Left ventricle myocardium inferior (tissue), 1 donor: ENCODE measurements at places on chromosomes 5 and 9.

- peak; percentile 46 for DNase-seq
These were observed 536 bp downstream of the FEM1C start for GRCh38 chr5:115544043-115544435.

- no peak for DNase-seq
These were observed 30.0 kb upstream of the PLPP1 start for GRCh38 chr5:55564721-55565120.

GRCh38 chr5:21071986-21072385, 1084.0 kb upstream of the CDH18 start:
- DNase-seq = no peak

- no peak for DNase-seq
These were observed 1278.2 kb downstream of the CDH12 start for GRCh38 chr5:21574961-21575360.

GRCh38 chr9:127201071-127201541, 63.5 kb upstream of the GARNL3 start:
- peak; percentile 6 for DNase-seq

DNA sequence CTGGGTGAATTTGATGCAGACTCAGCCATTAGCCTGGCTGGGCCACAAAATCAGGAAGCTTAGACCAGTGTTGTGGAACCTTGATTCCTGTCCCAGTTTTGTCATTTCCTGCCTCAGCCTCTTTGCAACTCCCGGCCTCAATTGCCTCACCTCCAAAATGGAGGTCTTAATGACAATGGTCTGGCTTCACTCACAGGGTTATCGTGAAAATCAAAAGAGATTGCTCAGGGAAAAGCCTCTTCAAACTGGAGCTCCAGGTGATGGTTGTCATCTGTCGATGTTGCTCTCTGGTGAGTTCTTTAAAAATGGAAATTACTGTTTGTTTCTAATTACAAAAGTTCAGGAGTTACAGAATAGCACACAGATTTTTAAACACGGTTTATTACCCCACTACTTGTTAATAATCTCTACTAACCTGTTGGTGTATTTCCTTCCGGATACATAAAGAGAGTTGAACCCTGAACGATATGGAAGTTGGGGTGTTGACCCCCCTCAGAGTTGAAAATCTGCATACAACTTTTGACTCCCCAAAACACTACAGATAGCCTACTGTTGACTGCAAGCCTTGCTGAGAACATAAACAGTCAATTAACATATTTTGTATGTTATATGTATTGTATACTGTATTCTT, 109.9 kb upstream of the CPEB4 start:
- DNase-seq = no peak

GRCh38 chr5:150129813-150130492, 25.7 kb downstream of the PDGFRB start:
- peak; percentile 71 for DNase-seq

GRCh38 chr5:60092671-60093422, 199.3 kb upstream of the PDE4D start:
- no peak for DNase-seq

GRCh38 chr5:123659495-123659894, 147.5 kb downstream of the CSNK1G3 start:
- no peak for DNase-seq

GRCh38 chr5:56321236-56321881, 88.2 kb upstream of the ANKRD55 start:
- no peak for DNase-seq

GRCh38 chr9:114304416-114305188, 18.3 kb upstream of the ORM1 start:
- DNase-seq = no peak

DNA sequence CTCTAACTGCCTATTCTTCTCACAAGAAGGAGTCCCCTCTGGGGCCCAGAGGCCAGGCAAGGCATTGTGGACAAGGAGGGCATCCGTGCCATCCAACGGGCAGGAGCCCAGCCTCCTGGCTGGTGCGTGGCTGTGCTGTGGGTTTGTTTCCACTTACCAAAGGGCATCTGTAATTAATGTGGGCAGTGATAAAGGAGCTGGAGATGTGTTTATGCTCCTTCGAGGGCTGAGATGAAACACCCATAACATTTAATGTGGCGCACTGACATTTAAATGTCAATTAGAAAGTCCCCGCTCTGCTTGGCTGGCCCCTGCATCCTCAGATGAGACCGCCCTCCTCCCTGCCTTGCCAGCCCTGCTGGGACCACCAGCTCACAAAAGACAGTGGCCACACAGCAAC, 57.1 kb downstream of the KCNIP1 start:
- no peak for DNase-seq

DNA sequence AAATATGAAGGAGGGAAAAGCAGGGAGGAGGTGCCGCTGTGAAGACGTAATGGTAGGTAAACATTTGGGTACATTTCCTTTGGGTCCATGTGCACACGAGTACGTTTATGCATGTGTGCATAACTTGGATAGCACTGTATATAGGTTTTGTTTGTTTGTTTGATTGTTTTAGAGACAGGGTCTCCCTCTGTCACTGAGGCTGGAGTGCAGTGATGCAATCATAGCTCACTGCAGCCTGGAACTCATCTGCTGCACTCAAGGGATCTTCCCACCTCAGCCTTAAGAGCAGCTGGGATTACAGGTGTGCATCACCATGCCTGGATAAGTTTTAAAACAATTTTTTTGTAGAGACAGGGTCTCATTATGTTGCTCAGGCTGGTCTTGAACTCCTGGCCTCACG, 94.0 kb downstream of the THBS4 start:
- no peak for DNase-seq

- no peak for DNase-seq
These were observed 174.3 kb upstream of the RORB start for GRCh38 chr9:74322661-74323314.

DNA sequence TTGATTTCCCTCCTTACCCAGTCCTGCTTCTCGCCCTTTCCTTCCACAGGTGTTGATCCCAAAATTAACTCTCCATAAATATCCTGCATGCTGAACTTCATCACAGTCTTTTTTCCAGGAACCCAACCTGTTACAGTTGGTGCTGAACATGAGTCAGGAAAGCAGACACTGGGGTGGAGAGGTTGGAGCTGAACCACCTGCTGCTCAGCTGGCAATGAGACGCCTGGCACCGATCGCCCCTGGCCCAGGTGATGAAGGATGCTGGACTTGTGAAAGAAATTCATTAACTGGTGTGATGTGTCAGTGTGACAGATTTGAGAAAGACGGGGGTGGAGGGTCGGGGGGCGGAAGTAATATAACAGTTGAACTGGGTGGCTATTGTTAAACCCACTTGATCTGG, 30.6 kb downstream of the CPLX2 start:
- DNase-seq = no peak

GRCh38 chr9:119639287-119639955, 270.2 kb upstream of the BRINP1 start:
- no peak for DNase-seq

DNA sequence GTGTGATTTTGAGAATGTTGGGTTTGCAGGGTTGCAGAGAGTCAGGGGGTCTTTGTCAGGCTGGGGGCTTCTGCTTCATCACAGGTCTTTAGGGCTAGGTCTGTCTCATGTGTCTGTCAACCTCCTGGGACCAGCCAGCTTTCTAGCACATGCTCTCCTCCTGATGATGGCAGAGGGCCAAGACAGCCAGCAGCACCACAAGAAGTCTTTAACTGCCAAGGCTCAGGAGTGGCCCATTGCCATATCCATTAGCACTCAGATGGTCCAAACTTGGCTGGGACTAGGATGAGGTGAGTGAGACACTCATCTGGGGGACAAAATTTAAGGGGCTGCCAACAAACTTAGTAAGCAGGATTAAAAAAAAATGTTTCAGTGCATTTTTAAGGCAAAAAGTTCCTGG, 384.2 kb upstream of the CDH10 start:
- DNase-seq = peak; percentile 13

- DNase-seq = no peak
These were observed 95.0 kb downstream of the MACIR start for GRCh38 chr5:103353581-103353980.

DNA sequence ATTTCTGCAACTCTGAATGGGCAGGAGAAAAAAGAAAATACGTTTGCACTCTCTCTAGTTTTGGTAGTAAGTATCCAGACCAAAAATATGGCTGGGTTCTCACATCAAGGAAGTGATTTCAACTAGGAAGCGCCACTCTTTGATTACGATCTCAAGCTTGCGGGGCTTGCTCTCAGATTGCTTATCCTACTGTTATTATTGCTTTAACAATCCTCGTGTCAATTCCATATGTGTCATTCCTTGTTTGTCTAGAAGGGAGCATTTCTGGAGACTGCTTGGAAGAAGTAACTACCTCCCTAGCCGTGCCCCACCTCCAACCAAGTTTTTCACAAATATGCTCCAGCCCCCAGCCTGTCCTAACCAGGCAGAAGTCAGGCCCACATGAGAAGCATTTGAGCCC, 3.5 kb downstream of the PRUNE2 start:
- no peak for DNase-seq

DNA sequence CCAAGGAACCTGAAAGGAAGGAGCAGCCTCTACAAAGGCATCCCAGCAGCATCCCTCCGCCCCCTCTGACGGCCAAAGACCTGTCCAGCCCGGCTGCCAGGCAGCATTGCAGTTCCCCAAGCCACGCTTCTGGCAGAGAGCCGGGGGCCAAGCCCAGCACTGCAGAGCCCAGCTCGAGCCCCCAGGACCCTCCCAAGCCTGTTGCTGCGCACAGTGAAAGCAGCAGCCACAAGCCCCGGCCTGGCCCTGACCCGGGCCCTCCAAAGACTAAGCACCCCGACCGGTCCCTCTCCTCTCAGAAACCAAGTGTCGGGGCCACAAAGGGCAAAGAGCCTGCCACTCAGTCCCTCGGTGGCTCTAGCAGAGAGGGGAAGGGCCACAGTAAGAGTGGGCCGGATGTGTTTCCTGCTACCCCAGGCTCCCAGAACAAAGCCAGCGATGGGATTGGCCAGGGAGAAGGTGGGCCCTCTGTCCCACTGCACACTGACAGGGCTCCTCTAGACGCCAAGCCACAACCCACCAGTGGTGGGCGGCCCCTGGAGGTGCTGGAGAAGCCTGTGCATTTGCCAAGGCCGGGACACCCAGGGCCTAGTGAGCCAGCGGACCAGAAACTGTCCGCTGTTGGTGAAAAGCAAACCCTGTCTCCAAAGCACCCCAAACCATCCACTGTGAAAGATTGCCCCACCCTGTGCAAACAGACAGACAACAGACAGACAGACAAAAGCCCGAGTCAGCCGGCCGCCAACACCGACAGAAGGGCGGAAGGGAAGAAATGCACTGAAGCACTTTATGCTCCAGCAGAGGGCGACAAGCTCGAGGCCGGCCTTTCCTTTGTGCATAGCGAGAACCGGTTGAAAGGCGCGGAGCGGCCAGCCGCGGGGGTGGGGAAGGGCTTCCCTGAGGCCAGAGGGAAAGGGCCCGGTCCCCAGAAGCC, 30.8 kb downstream of the CD180 start:
- DNase-seq = peak; percentile 86

- peak; percentile 38 for DNase-seq
These were observed 35.5 kb upstream of the ADAMTSL1 start for GRCh38 chr9:18438300-18438925.

- no peak for DNase-seq
These were observed 61.4 kb upstream of the SRP19 start for GRCh38 chr5:112799661-112800060.

- DNase-seq = no peak
These were observed 2.6 kb downstream of the IGFBPL1 start for GRCh38 chr9:38421498-38422211.

DNA sequence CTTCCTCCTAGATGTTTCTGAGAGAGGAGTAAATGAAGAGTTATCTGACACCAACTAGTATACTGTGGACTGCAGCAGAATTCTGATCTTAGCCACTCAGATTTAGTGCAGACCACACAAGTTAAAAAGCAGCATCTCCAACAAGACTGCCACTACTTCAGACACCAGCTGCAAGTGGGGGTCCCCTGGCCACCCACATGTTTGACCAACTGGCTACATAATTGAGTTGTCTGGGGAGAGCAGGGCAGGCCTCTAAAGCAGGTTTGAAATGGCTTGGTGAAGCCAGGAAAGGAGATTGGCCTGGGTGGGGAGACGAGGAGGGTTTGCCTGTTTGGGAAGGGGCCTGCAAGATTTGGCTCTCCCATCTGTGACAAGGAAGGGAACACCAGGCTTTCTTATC, 40.5 kb upstream of the FAM81B start:
- no peak for DNase-seq

- no peak for DNase-seq
These were observed 324.1 kb upstream of the GRAMD2B start for GRCh38 chr5:126099077-126099476.

DNA sequence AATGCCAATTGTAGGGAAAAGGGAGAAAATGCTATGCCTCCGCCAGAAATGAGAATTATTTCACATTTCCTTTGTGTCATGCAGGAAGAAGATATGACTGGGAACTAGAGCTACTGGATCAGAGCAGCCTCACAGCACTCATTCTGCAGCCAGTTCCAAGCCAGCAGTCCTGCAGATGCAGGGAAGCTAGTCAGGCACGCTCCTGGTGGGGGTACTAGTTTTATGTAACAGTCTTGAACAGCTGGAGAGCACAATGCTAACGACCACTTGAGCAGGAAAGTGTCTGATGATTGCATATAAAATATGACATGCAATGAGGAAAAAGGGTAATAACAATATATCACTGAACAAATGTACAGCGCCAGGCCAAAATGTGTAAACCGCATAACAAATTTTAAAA, 21.7 kb downstream of the CDH10 start:
- DNase-seq = no peak

DNA sequence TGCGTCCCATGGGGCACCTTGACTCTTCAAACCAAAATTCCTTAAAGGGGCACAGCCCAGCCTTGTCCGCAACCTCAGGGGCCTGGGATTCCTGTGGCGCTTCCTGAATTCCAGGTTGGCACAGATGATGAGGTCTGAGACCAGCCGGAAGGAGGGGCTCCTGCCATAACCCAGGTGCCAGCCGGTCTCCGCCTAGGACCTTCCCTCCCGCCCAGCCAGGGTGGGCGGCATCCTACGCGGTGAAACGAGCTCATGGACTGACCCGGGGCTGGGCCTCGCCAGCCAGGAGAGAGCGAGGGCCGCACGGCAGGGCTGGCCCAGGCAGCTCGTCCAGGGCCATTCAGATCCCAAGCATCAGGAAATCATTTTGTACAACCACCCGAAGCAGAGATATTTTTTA, 23.0 kb downstream of the AMBP start:
- no peak for DNase-seq

DNA sequence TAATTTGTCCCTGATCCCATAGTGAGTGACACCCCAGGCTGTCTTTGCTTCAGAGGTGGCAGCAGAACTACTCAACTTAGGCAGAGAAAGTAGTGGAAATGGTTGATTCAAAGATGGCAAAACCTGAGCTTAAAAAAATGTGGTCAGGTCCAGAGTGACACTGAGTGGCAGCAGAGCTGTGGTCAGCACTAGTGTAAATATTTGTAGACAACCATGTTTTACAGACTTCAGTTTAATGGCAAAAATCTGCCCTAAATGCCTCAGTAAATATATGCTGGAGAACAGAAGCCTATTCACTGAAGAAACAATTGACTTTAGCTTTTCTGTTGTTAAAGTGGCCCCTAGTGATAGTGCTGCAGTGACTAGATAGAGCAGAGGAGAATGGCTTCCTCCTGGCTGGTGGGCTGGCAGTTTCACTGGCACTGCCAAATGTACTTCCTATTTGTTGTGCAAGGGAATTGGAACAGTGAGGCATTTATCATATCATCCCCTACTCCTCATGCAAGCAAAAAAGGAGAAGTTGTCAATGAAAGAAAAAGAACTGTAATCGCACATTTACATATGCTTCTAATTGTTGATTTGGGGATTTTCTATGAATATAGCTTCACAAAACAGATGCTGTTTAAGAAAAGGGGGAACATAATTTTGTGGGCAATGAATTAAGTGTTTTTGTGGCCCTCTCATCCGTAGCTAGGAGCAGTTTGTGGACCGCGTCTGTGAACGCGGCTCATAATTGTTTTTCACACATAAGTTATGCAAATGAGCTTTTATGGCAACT, 12.0 kb downstream of the PBX3 start:
- peak; percentile 22 for DNase-seq

- no peak for DNase-seq
These were observed 18.5 kb downstream of the MRPS27 start for GRCh38 chr5:72301557-72301956.
